ENCODE measurements at places on chromosomes 1 and 21.

DNA sequence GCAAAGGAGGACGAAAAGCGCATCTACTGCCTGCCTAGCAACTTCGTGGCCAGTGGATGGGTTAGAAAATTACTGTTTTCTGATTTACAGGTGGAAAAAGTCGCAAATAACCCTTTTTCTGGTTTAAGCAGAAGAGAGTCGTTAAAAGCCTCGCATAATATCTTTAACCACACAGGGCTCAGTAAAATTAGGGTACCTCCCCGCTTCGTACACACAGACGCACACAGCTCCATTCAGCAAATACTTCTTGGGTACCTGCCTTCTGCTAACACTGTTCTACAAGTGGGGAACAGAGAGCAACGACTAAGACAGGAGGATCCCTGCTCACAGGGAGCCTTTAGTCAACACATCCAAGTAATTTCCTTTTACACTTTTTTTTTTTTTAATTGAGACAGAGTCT, 704 bp downstream of the ALG6 start:
- no peak for DNase-seq

DNA sequence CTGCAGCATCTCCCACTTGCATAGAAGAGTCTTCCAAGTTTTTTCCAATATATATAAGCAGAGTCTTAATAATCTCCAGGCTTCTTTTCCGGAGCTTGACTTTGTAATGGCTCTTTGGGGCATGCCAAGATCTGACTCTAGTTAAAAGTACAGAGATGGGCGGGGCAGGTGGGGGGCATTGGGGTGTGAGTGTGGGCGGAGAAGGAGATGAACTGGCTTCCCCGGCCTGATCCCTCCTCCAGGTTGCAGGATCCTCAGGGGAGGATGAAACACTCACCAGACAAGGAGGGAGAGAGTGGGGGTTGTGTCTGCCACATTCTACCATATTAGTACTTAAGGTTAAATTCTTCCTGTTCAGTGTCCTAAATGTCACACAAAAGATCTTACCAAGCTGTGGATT, 23.0 kb downstream of the S100A10 start:
- no peak for DNase-seq

- DNase-seq: no peak
Measured at GRCh38 chr1:81813691-81814090, 13.0 kb downstream of the ADGRL2 start.

DNA sequence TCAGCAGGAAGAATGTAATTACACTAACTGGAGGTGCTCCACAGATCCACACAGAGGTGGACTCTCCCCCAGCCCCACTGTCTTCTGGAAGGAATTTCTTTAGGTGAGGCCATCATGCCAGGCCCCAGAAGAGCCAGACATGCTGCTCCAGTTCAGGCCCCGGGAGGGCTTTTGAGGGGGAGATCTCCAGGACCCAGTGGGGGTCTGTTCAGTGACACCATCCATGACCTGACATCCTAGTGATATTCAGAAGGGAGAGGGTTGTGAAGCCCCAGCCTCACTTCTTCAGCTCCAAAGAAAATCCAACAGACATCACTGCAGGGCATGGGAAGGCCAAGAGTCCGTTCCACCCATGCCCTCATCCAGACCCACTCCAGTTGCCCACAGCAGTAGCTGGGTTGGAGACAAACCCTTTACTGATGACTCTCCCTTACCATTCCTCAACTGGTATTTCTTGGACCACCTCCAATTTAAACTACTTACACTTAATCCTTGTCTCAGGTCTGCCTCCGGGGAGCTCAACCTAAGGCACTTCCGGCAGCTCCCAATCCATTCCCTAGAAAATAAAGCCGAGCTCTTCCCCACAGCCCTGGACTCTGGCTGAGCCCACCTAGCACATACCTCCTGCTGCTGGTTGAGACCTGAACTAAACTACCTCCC, 39.2 kb downstream of the CSMD2 start:
- DNase-seq: no peak

GRCh38 chr1:66540434-66541032, 6.6 kb downstream of the SGIP1 start:
- DNase-seq: no peak

GRCh38 chr1:201591981-201592380, 53.1 kb downstream of the NAV1 start:
- no peak for DNase-seq

- DNase-seq: no peak
Measured at GRCh38 chr1:8544644-8545043, 226.7 kb downstream of the SLC45A1 start.

DNA sequence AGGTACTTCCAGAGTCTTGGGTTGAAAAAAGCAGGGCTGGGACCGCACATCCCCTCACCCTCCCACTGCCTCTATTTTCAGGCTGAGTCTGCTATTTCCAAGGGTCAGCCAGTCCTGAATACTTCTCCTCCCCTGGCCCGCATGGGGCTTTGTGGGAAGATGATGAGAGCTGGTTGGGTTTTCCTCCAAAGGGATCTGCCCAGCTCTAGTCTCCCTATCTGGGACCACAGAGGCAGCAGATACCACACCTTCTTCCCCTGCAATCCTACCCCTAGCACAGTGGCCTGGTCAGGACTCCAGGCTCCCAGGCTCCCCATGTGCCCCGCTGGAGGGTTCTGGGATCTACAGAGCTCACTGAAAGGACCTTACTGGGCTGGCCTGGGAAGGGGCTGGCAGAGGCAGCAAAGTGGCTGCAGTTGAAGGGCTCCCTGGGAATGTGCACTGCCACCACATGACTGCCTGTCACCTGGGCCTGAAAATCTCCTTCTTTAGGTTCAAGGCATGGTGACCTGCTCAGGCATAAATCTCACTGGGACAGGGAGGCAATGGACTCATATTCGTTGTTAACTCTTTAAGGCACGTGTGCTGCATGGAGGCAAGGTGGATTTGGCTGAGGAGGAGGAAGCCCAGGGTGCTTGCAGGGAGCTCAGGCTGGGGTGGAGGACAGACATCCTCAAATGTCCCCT, 13.1 kb downstream of the CACNA1S start:
- no peak for DNase-seq

DNA sequence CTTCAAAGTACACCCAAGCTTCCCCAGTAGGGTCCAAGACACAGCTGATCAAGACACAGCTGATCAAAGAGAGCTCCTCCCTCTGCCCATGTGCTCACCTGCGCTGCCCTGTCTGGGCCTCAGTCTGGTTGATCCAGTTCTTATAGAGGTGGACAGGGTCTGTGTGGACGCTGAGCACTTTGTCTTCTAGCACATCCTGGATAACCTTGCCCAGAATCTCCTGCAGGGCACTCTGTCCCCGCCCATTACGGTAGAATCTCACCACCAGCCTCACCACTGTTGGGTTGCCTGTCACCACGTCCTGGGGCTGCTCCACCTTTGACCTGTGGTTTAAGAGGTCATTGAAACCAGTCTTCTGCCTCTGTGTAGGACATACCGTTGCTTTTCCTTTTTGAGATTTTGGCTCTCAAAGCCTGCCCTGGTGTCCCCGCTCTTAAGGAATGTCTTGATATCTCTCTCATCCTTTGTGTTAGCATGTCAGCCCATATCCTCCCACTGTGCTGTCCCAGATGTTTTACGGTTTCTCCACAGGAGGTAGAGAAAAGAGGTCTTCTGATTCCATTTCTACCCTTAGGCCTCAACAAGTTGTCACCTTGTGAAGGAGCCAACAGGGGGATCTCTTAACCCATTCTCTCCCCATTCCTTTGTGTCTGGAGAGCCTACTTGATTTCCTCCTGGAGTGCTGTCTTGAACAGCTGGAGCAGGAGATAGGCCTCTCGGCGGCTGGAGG, 33.5 kb downstream of the IQGAP3 start:
- DNase-seq: no peak

DNA sequence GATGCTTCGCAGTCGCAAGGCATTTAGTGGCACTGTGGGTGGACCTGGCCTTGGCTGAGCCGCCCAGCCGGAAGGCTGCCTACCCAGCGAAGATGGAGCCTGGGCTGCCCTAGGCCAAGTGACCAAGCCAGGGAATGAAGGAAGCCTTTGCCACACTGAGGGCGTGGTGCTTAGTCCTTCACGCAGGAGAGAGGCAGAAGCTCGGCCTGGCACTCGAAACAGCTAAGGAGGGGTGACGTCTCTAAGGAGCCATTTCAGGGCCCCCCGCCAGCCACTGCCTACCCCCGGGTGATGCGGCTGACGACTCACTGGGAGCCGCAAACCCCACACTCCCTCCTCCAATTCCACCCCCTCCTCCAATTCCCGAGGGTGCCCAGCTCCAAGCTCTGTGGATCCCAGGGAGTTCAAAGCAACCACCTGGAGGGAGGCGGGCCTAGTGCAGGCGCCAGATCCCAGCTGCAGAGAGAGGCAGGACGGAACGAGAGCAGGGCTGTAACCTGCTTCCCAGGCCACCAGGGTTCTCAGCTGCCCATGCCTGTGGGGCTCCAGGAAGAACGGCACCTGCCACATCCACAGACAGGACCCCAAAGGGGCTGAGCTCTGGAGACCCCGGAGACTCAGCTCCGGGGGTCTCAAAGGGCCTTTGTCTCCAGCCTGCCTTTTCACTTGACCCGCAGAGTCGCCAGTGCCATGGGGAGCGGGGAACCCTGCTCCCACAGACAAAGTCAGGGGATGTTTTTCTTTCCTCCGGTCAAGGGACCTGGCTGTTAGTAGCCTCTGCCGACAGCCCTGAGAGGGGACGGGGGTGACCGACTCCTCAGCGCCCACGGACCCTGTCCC, 75.8 kb downstream of the ARHGEF16 start:
- no peak for DNase-seq

DNA sequence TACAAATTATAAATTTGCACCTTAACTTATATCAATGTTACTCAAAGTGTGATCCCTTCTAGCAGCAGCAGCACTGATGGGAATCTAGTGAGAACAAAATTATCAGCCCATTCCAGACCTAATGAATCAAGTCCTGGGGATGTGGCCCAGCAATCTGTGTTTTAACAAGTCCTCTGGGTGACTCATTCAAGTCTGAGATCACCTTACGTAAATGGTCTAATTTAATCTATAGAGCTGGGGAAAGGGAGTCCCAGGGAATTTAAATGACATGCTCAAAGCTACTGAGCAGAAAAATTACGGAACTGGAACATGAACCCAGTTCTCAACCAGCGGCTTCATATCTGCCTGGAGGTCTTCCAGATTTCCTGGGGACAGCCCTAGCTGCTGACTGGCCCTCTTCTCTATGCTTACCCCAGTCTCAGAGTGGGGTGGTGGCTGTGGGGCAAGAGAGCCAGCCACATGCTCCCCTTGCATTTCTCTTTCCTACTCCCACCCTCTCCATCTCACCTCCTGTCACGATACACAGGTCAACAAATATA, 220.0 kb downstream of the TM2D1 start:
- DNase-seq: no peak

GRCh38 chr1:51989582-51990477, 670 bp downstream of the RAB3B start:
- DNase-seq: no peak

DNA sequence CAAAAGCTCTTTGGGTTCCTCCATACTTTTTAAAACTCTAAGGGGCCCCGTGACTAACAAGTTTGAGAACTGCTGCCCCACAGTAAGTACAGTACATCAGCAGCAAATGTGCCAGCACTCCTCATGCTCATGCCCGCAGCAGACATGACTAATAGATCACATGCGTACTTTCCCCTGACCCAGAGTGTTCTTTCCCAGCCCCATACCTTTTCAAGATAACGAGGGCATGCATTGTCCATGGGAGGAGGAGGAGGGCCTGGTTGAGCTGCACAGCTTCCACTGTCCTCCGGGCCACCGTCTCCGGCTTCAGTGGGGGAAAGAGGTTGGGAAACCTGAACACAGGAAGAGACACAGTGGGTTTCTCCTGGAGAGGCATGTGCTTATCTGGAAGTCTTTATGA, 45.5 kb downstream of the DHRS3 start:
- DNase-seq: no peak

DNA sequence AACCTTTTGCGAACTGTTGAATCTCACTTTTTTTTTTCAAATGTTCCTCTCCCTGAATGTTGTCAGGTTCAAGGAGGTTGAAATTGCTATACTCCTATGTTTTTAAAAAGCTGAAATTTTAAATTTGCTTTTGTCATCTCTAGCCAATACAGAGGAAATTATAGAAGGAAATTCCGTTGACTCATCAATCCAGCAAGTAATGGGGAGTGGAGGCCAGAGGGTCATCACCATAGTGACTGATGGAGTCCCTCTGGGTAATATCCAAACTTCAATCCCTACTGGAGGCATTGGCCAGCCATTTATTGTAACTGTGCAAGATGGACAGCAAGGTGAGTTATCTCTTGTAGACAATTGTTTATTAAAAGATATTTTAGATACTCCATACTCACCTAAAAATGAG, 36.3 kb downstream of the GABPB2 start:
- no peak for DNase-seq

GRCh38 chr1:36961062-36961615, 73.2 kb downstream of the GRIK3 start:
- no peak for DNase-seq

- no peak for DNase-seq
Measured at GRCh38 chr1:40532062-40532389, 589 bp downstream of the ZNF684 start.

DNA sequence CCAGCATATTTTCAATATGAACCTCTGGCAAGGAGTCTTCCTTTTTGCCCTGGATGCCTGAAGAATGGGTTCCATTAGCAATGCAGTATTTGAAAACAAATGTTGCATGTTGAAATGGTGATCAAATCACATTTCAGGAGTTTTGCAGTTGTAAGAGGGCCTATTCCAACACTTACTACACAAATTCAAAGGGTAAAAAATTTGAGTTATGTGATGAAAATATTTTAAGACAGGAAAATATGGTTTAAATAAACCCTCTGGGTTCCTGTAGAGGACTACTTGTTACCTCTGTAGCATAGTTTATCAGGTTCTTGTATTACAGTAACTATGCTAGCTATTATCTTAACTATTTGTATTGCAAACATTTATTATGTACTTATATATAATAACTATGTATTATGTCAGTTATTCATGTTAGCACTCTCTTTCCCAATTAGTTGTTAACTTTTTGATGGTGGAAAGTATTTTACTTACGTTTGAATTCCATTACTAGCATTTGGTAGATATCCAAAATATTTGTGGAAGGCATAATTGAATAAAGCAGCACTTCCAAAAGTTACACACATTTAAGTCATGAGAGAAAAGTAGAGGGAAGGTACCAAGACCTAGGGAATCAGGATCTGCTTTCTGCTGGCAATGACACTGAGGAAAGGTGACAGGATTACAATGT, 312.9 kb downstream of the GRIK1 start:
- no peak for DNase-seq

DNA sequence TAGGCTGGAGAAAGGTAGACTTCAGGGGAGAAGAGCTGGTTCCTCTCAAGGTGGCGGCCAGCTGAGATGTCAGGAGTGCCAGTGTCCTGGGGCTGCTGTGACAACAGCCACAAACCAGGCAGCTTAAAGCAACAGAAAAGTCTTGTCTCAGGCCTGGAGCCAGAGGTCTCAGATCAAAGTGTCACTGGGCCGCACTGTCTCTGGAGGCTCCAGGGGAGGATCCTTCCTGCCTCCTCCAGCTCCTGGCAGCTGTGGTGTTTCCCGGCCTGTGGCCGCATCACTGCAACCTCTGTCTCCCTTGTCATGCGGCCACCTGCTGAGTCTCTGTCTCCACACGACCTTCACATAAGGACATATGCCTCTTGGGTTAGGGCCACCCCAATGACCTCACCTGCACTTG, 24.4 kb upstream of the TSPEAR start:
- no peak for DNase-seq

DNA sequence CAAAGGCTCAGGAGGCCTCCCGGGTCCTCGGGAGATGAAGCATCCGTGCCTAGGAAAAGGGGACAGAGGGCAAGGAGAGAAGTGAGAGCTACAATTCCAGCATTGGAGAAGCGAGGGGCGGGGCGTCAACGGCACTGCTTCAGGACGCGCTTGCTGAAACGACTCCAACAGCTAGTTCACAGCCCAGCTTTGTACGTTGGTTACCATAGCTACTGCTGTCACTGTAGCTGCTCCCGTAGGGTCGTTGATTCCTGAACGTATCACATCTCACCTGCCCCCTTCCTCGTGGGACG, 63.1 kb downstream of the TOR1AIP2 start:
- no peak for DNase-seq

All from stimulated activated CD8-positive, alpha-beta memory T cell treated with anti-CD3 and anti-CD28 coated beads, Interleukin-4, amount 100 ng/mL, for 4 hours (primary cell).